Right ventricle myocardium inferior (tissue), 1 donor: ENCODE measurements at places on chromosomes 5 and 9. TPM values are rescaled to one million over a fixed set of nuclear protein-coding genes. Genes with fewer than 3 reads are reported as not detected.

Gene ASS1
- total RNA-seq: 84.8 TPM

Gene GCNT1
- 3.2 TPM for total RNA-seq

Gene RGS7BP
- 6.5 TPM for total RNA-seq

DNA sequence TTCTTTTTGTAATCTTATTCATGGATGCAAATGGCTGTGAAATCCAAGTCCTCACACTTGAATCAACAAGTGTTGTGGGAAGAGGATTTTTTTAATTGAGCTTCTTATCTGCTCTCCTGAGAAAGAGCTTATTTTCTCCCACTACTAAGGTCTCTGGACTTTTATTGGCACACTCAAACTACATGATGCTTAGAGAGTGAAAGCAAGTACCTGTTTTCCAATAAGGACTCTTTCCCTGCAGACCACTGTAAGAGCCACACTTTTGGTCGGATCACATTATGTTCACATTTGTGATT lies 546.4 kb upstream of the ARRDC3 start:
- no peak for DNase-seq
